Melanocyte of skin (primary cell): ENCODE measurements at places on chromosomes 7 and 10. TPM values are rescaled to one million over a fixed set of nuclear protein-coding genes. Genes with fewer than 3 reads are reported as not detected.

The PVRIG gene
- not detected in 2 replicates for total RNA-seq

The BRAF gene
- total RNA-seq, result 31.3 and 37.4 TPM in 2 replicates

The IDI1 gene
- 162 and 167 TPM in 2 replicates for total RNA-seq

The NRP1 gene
- 1.4 and 9.1 TPM in 2 replicates for total RNA-seq

The ZNF511 gene
- 25.1 and 26.8 TPM in 2 replicates for total RNA-seq

The PDZD7 gene
- 0.77 and 1.00 TPM in 2 replicates for total RNA-seq

The GATA3 gene
- total RNA-seq, result not detected in 2 replicates

The ACSM6 gene
- total RNA-seq, result not detected in 2 replicates

The WEE2 gene
- total RNA-seq, result not detected in 2 replicates
